Stimulated activated CD8-positive, alpha-beta memory T cell treated with anti-CD3 and anti-CD28 coated beads, Interleukin-4, amount 100 ng/mL, for 1 hour (primary cell): ENCODE measurements at places on chromosomes 6 and 20.

DNA sequence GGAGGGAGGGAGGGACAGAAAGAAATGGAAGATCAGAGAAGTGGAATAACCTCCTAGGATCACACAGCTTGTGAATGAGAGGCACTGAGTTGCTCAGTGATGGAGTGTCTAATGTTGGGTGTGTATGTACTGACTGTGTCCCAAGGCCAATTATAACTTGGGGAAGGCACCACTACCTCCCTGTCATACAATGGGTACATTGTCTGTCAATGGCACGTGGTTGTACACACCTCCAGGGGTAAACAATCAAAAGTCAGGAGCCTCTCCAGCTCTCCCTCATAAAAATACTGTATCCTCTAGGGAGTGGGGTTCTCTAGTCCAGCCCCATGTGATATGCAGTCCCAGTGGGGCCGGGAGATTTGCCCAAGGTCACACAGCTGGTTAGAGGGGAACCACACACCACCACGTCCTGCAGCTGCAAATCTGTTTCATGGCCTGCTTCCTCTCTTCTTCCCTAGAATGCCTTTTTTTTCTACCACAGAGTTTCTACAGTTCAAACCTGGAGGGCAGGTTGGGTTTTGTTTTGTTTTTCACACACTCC, 112.5 kb downstream of the SNX5 start:
- DNase-seq = no peak

DNA sequence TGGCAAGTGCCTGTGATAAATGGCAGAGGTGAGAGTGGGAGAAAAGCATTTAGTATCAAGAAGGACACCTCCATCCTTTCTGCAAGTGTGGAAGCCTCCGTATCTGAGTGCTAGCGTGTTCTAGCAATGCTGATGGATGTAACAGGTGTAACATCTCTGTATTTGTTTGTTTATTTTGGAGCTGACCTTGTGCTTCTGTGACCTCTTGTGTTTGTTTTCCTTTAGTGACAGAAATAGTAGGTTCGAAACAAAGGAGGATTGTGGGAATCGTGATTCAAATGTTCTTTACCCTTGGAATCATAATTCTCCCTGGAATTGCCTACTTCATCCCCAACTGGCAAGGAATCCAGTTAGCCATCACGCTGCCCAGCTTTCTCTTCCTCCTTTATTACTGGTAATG, 60.4 kb downstream of the SLC22A3 start:
- no peak for DNase-seq

GRCh38 chr6:52297433-52297832, 12.9 kb upstream of the MCM3 start:
- no peak for DNase-seq

DNA sequence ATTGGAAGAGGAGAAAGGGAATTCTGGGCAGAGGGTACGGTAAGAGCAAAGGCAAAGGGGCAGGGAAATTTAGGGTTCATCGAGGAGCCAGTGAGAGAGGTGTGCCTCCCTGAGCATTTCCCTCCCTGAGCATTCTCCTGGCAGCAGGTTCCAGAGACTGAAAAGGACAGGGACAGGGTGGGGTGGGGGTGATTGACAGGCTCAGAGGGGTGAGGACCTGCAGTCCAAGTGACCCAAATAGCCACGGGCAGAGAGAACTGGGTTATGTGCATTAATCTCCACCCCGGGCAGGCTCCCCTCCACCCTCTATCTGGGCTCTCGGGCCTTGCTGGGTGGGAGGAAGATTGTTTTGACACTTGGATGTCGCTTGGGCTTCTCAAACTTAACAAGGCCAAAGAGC, 69.5 kb downstream of the KCNB1 start:
- DNase-seq = no peak

DNA sequence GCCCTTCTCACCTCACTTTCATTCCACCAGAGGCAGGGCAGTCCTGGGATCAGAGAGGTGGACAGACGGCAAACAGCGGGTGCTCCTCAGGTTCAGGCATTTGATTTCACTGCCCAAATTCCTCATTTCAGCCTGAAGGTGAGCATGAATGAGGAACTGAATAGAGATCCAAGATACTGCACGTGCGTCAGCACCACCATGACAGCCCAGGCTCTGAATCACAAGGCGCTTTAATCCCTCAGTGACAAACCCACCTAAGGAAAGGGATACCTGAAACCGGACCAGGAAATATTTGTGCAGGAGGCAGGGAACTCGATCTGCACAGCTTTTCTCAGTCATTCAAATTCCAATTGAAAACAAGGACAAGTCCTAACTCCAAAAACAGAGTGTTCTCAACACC, 174.8 kb upstream of the HEY2 start:
- no peak for DNase-seq

DNA sequence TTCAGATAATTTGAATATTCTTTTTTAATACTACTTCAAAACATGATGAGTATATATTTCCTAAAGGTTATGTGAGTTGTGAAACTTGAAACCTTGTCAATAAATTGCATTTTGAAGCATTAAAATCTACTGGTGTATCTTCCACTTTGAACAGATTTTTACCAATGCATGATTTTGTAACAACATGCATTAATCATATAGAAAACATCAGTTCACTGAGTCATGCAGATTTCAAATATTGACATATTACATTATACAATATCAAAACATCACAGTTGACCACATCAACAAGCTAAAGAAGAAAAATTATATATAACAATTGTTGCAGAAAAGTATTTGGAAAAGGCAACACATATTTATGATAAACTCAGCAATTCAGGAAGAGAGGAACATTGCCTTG, 158.1 kb downstream of the WDR27 start:
- DNase-seq = no peak

- no peak for DNase-seq
These were observed 206.8 kb downstream of the TINAG start for GRCh38 chr6:54515013-54515412.

- no peak for DNase-seq
These were observed 63.3 kb downstream of the YTHDF1 start for GRCh38 chr20:63152322-63153253.

DNA sequence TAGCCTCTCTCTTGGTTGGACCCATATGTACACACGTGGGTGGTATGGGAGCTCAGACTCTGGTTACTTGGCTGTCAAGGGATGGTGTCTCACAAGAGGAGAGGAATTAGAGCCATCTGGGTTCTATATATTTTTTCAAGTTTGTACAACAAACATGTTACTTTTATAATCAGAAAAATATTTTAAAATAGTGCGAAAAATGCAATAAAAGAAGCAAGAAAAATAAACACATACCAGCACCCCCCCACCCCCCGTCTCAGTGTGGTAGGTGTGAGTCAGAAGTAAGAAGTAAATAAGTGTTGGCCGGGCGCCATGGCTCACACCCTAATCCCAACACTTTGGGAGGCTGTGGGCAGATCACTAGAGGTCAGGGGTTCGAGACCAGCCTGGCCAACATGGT, 2.1 kb upstream of the TIAM2 start:
- no peak for DNase-seq

- DNase-seq = no peak
These were observed 303 bp downstream of the ILRUN start for GRCh38 chr6:34696189-34696738.

GRCh38 chr20:38623061-38623460, 21.5 kb downstream of the ARHGAP40 start:
- no peak for DNase-seq

DNA sequence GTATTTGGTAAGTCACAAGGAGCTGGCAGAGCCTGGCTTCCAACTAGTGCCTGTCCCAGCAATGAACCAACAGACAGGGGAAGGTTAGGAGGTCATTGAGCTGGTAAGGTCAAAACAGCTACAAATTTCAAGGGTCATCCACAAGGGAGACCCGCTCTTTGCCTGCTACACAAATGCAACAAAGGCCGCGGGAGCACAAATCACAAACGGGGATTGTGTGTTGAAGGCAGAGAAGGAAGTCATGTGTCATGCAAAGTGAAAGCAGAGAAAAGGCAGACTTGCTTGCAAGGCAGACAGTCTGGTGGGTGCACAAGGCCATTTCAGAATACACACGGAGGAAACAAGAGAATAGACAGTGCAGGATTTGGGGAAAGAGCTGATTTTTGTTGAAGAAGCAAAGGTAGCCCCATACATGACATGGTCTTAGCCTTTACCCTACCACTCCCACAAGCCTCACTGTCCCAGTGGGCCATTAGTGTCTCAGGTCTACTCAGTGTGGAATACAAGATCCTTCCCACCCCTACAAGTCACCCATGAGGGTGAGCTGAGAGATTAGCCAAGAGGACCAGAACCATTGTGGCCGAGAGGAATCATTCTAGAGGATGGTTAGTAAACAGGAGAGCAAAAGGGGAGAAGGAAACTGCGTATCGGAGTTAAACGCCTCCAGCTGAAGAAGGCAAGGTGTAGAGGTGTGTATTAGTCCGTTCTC, 18.1 kb upstream of the SAMHD1 start:
- DNase-seq = no peak

- DNase-seq = no peak
These were observed 34.3 kb upstream of the PRIM2 start for GRCh38 chr6:57283106-57283505.

DNA sequence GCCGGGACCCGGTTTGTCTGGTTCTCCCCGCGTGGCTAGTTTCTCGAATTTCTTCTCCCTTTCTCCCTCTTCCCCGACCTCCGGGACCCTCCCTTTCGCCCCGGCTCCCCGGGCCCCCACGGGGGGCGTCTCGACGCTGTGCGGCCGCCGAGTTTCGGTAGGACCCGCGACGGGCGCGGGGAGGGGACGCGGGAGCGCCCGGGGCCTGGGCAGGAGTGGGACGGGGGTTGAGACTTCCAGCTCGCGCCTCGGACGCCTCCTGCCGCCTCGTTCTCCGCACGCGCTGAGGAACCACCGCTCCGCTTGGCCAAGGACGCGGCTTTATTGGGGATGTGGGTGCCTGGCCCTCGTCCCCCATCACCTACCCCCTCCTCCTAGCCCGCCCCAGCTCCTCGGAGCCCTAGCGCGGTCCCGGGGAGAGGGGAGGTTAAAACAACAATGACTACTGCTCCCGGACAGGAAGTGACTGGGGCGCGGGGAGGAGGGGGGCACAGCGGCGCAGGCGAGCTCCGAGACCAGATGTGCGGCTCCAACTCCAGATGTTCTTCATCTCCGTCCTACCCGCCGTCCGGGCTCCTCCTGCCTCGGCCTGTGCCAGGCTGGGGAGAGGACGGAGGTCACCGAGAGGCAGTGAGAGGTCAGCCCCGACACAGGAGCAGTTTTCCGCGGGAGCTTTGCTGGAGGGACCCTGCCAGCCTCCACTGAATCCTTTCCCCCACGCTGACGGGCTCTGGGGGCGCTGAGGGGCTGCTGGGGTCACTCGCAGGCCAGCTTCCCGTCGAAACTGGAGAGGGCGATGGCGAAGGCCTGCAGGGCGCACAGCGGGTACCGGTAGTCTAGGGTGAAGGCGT, 917 bp upstream of the TEAD3 start:
- no peak for DNase-seq

- DNase-seq = no peak
These were observed 20.1 kb downstream of the NT5E start for GRCh38 chr6:85470023-85470410.

GRCh38 chr20:46365487-46366220, 40.8 kb downstream of the ELMO2 start:
- DNase-seq = no peak

DNA sequence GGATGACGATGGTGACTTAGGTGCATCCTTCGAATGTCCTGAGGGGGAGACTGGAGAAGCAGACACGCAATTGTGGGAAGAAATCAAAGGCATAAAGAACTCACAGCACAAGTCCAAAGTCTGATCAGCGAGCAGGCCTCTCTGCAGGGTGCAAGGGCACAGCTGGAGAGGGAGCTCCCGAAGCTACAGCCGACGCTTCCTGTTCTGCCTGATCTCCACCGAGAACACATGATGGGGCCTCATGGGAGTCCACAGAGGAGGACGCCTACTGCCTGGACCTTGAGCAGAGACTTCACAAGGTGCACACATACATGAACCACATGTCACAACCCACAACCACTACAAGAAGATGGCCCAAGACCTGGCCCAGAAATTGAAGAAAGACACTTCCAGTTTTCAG, 51.4 kb downstream of the RIN2 start:
- DNase-seq = no peak

GRCh38 chr6:72619883-72620696, 1.8 kb upstream of the KCNQ5 start:
- DNase-seq = no peak

GRCh38 chr6:14211562-14211942, 94.0 kb downstream of the CD83 start:
- DNase-seq = peak; percentile 4

- DNase-seq = no peak
These were observed 5.8 kb downstream of the TFAP2C start for GRCh38 chr20:56634735-56635385.

- DNase-seq = no peak
These were observed 67.1 kb upstream of the ADGRF4 start for GRCh38 chr6:47631269-47631772.

DNA sequence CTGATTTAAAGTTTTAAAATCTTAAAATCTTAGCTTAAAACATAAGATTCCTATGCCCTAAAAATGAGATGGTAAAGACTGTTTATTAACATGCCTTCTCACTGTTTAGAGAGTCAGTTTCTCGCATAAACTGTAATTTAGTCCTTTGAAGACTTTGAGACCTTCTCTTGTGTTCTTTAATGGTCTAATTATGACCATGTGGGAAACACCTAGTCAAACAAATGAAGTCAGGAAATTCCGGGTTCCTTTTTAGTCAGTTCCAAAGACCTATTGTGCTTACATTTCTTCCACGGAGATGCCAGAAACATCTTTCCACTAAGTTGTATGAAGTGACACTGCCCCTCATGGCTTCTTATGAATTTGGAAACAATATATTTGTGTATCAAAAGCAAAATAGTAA, 64.2 kb upstream of the KIF25 start:
- DNase-seq = no peak

DNA sequence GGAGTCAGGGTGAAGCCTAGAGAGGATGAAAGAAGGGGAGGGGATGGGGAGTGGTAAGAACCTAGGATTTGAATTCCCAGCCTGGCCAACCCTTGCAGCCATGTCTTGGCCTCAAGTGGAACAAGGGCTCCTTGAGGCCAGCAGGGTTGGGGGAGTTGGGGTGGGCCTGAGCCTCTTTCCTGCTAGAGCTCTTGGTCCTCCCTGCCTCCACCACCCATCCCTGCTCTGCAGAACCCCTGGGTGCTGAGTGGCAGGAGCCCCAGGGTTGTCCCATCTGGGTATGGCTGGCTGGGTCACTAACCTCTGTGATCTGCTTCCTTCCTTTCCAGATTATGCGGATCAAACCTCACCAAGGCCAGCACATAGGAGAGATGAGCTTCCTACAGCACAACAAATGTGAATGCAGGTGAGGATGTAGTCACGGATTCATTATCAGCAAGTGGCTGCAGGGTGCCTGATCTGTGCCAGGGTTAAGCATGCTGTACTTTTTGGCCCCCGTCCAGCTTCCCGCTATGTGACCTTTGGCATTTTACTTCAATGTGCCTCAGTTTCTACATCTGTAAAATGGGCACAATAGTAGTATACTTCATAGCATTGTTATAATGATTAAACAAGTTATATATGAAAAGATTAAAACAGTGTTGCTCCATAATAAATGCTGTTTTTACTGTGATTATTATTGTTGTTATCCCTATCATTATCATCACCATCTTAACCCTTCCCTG, 8.3 kb downstream of the VEGFA start:
- DNase-seq = no peak

GRCh38 chr6:73704260-73704659, 8.3 kb downstream of the CD109 start:
- DNase-seq = no peak

GRCh38 chr6:169499848-169500247, 202.0 kb downstream of the WDR27 start:
- no peak for DNase-seq
